ENCODE measurements at places on chromosomes 2 and 18. TPM values are rescaled to one million over a fixed set of nuclear protein-coding genes. Genes with fewer than 3 reads are reported as not detected.

- no peak for DNase-seq
These were observed 64.5 kb downstream of the ATP9B start for GRCh38 chr18:79133724-79134123.

- DNase-seq = no peak
These were observed 142.6 kb downstream of the COPS8 start for GRCh38 chr2:237228281-237228625.

The HOXD12 gene
- total RNA-seq = 1.0 TPM

DNA sequence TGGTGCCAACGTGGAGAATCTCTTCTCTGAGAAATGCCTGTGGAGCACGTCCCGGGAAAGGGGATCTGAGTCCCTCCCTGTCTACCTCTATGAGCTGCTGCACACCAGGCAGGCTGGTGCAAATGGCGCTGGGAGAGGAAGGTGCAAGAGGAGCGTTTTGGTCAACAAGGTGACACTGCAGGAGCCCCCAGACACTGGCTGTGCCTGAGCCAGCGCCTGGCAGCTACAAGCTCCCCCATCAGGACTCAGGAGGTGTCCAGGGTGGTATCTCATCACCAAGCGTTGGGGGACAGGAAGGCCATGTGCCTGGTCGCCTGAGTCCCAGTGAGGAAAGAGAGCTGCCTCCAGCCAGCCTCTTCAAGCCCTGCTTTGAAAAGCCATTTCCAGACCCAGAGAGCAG, 173.4 kb downstream of the TNS1 start:
- DNase-seq = no peak

The SOS1 gene
- 34.6 TPM for total RNA-seq

DNA sequence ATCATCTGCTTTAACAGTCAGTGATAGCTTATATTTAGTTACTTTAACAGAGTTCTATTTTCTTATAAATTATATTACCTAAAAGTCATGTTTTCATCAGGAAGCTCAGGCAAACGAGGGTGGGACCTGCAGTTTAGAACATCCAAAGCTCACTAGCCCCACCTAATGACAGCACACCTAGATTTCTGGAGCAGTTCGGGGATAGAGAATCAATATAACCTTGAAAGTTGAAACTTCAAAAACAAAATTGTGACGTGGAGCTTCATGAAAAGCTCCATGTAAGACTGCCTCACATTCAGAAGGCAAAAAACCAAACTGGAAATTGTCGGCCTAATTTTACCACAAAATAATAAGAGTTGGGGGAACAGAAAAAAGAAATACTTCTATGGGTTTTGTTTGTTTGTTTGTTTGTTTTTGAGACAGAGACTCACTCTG, 185.9 kb upstream of the CCDC150 start:
- DNase-seq = peak; percentile 79

- no peak for DNase-seq
These were observed 6.2 kb upstream of the EFR3B start for GRCh38 chr2:25035537-25036220.

The SUCLG1 gene
- total RNA-seq = 112 TPM

DNA sequence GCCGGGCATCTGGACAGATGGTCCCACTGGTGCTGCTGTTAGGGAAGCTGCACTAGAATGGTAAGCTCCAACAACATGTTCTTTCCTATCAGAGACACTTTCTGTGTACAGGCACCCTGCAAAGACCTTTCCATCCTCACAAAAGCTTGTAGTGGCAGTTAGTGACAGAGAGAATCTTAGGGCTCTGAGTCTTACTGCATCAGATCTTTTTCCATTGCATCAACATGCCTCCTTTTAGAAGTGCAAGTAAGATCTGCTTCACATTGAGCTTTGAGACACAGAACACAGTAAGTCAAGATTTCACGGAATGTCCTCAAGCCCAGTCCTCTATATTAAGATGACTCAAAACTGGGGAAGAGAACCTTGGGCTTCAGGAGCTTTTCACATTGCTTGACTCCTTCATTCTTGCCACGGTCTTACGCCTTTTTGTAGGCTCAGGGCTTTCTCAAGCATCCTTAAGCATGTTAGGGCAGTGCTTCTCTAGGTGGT, 52.6 kb downstream of the ARL4C start:
- peak; percentile 20 for DNase-seq

The DSEL gene
- not detected for total RNA-seq

DNA sequence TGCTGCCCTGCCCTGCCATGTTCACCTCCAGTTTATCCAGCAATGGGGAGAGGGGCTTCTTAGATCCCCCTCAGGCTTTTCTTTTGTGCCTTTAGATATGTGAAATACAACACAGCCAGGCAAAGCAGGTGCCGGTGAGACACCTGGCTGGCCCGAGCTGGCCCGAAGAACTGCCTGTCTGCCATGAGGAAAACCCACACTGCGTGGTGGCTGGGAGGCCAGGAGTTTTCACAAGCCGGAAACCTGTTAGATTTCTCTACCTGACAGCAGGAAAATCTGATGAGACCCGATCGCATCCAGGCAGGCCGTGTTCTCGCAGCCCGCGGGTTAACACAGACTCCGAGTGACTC, 5.7 kb upstream of the GAL3ST2 start:
- no peak for DNase-seq

- DNase-seq = no peak
These were observed 60.6 kb downstream of the INHBB start for GRCh38 chr2:120406566-120406965.

The TRPM8 gene
- total RNA-seq = not detected

DNA sequence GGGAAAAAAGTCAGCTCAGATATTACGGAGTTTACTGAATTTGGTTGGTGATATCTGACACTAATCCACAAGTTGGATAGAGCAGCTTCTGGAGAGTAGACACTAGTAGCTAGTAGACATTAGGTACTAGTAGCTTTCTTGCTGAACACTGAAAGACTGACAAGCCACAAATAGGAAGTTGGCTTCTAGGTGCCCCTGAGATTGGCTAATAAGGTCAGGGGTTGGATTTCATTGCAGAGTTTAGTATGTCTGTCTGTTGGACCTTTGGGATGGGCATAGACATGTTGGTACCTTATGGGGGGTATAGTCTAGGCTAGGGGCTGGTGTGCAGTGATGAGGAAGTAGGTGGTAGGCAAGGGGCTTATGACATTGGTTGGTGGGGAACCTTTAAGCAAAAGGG, 164.9 kb upstream of the LRRTM1 start:
- DNase-seq = no peak

Measured in Karpas-422 (cell line).